ENCODE measurements at places on chromosomes 11 and 22.
A peak's percentile ranks its signal among the peaks of the same experiment; 100 is the strongest.

DNA sequence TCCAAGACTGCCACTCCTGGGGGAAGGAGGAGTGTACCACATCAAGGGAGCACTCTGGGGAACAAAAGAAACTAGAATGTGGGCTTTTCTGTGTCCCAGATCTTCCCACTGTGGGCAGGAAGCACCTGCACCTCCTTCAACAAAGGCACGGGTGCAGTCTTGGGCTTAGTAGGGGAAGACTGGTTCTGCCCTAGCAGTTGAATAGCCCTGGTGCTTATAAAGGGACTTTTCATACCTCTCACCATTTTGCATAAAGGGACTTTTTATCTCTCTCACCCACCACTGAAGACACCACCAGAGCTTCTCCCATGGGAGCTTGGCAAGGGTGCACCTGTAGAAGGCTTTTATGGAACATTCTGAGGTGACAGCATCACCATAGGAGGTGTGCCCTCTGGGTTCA, 65.8 kb upstream of the MS4A8 start:
- H3K4me3 ChIP-seq, result no peak overlapping the region
- peaks cover 19% of the 10 kb centered on the region for H3K4me1 ChIP-seq
- DNase-seq, result peak; percentile 16
- H3K36me3 ChIP-seq, result no peaks in the 10 kb centered on the region
- H3K27ac ChIP-seq, result no peak overlapping the region
- no peaks in the 10 kb centered on the region for H3K27me3 ChIP-seq

- H3K4me3 ChIP-seq, result no peak overlapping the region
- H3K4me1 ChIP-seq, result no peaks in the 10 kb centered on the region
- no peak for DNase-seq
- no peaks in the 10 kb centered on the region for H3K36me3 ChIP-seq
- no peaks in the 10 kb centered on the region for H3K27me3 ChIP-seq
Observed at GRCh38 chr11:117459979-117460300, 132.3 kb downstream of the CEP164 start.

DNA sequence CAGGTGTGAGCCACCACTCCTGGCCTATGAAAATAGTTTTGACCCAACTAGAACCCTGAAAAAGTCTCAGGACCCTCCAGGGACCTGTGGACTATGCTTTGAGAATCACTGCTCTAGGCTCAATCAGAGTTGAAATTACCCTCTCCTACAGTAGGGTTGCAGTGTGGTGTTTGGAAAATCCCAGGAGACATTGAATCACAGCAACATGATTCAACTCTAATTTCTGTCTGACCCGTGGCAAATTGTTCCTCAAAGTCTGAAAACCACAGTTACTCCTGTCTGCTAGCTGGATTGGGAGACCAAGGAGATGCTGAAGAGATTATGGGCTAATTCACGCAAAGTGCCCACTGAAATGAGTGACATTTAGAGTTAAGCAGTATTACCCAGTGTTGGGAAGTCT, 5.4 kb upstream of the MTMR3 start:
- no peak for DNase-seq
- peaks cover 7% of the 10 kb centered on the region for H3K4me1 ChIP-seq
- H3K27me3 ChIP-seq, result no peaks in the 10 kb centered on the region
- no peaks in the 10 kb centered on the region for H3K36me3 ChIP-seq

GRCh38 chr11:20193307-20193706, 33.0 kb upstream of the DBX1 start:
- H3K4me3 ChIP-seq, result no peak overlapping the region
- no peak for DNase-seq
- H3K4me1 ChIP-seq, result no peaks in the 10 kb centered on the region
- peaks cover 15% of the 10 kb centered on the region for H3K27me3 ChIP-seq
- H3K27ac ChIP-seq, result no peak overlapping the region

- no peaks in the 10 kb centered on the region for H3K27me3 ChIP-seq
- no peaks in the 10 kb centered on the region for H3K4me1 ChIP-seq
- no peaks in the 10 kb centered on the region for H3K36me3 ChIP-seq
- no peak overlapping the region for H3K4me3 ChIP-seq
- no peak for DNase-seq
Observed at GRCh38 chr22:30206944-30207343, 39.6 kb downstream of the LIF start.

DNA sequence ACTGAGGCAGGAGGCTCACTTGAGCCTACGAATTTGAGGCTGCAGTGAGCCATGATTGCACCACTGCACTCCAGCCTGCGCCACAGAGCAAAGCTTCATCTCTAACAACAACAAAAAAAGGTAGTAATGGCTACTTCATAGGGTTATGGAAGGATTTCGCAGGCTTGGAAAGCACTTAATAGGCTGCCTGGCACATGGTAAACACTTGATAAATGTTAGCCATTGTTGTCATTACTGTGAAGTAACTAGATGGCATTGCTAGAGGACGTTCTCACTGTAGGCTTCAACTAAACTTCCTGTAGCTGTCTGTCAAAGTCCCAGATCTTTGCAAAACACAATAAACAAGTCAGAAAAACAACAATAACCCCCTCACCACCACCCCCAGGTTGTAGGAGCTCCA, 357.2 kb upstream of the NARS2 start:
- no peak overlapping the region for H3K4me3 ChIP-seq
- H3K27me3 ChIP-seq, result no peaks in the 10 kb centered on the region
- DNase-seq, result no peak
- no peaks in the 10 kb centered on the region for H3K4me1 ChIP-seq
- H3K36me3 ChIP-seq, result no peaks in the 10 kb centered on the region

DNA sequence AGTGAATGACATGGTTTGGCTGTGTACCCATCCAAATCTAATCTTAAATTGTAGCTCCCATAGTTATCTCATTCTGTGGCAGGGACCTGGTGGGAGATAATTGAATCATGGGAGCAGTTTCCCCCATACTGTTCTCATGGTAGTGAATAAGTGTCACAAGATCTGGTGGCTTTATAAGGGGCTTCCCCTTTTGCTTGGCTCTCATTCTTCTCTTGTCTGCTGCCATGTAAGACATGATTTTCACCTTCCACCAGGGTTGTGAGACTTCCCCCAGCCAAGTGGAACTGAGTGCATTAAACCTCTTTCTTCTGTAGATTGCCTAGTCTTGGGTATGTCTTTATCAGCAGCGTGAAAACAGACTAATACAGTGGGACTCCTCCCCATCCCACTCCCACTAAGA, 11.1 kb downstream of the OR5A2 start:
- H3K4me3 ChIP-seq, result no peak overlapping the region
- DNase-seq, result peak; percentile 55
- no peak overlapping the region for H3K27ac ChIP-seq
- no peaks in the 10 kb centered on the region for H3K36me3 ChIP-seq
- H3K4me1 ChIP-seq, result peaks cover 8% of the 10 kb centered on the region
- no peaks in the 10 kb centered on the region for H3K27me3 ChIP-seq

- H3K27ac ChIP-seq, result no peak overlapping the region
- no peak for DNase-seq
- peaks cover 2% of the 10 kb centered on the region for H3K27me3 ChIP-seq
- H3K4me1 ChIP-seq, result no peaks in the 10 kb centered on the region
- no peaks in the 10 kb centered on the region for H3K36me3 ChIP-seq
Observed at GRCh38 chr11:30879322-30880005, 293.3 kb upstream of the MPPED2 start.

- no peak overlapping the region for H3K27ac ChIP-seq
- H3K4me3 ChIP-seq, result no peak overlapping the region
- H3K4me1 ChIP-seq, result no peaks in the 10 kb centered on the region
- no peaks in the 10 kb centered on the region for H3K27me3 ChIP-seq
- peaks cover 41% of the 10 kb centered on the region for H3K36me3 ChIP-seq
Observed at GRCh38 chr11:74966651-74967050, 17.6 kb downstream of the SPCS2 start.

Measured in common myeloid progenitor, CD34-positive (primary cell).